Stimulated activated CD8-positive, alpha-beta memory T cell treated with anti-CD3 and anti-CD28 coated beads, Interleukin-2, amount 100 ng/mL, for 48 hours (primary cell): ENCODE measurements at places on chromosomes 2 and 18.

DNA sequence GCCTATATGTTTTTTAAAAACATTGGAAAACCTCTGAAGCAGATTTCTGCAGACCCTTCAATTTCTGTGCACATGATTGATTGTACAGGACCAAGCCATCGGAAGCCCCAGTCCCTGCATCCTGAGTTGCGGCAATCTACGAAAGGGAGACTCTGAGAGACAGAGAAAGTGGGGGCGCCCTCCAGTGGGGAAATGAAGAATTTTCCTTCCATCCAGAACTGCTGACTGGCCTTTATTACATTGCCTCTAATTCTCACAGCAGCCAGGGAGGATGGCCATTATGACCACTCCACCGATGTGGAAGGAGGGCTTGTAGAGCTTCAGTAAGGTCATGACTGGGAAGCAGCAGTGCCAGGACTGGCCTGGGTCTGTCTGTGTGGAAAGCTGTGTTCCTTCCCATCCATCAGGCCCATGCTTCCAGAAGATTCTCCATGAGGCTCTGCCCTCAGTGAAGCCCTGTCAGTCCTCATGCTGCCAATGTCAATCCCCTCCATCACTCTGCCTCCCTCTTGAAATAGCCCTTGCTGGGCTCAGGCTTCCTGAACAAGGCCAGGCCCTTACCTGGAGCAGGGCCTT, 20.0 kb upstream of the RESP18 start:
- DNase-seq, result peak; percentile 44

DNA sequence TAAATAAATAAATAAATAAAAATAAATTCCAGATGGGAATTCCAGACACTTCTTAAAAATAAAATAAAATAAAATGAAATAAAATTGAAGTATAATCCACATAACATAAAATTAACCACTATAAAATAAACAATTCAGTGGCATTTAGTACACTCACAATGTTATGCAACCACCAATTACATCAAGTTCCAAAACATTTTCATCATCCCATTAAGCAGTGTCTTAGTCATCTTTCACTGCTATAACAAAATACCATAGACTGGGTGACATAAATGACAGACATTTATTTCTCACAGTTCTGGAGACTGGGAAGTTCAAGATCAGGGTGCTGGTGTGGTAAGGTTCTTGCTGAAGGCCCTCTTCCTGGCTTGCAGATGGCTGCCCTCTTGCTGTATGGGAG, 22.6 kb upstream of the PROKR1 start:
- DNase-seq, result no peak

DNA sequence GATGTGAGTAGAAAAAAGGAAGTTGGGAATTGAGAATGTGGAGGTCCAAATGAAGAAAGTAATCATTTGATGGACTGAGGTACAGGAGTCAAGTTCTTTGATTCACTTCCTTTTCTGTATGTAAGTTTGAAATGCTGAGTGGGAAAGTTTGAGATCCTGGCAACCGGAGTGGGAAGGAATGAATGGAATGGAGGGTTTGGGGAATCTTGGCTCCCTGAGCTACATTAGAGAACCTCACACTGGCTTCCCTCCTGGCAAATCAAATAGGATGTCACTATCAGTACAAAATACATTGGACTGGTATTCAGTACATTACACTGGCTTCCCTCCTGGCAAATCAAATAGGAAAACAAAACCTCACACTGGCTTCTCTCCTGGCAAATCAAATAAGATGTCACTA, 9.8 kb upstream of the RNF138 start:
- no peak for DNase-seq

GRCh38 chr2:134128746-134129145, 125.1 kb upstream of the MGAT5 start:
- no peak for DNase-seq

DNA sequence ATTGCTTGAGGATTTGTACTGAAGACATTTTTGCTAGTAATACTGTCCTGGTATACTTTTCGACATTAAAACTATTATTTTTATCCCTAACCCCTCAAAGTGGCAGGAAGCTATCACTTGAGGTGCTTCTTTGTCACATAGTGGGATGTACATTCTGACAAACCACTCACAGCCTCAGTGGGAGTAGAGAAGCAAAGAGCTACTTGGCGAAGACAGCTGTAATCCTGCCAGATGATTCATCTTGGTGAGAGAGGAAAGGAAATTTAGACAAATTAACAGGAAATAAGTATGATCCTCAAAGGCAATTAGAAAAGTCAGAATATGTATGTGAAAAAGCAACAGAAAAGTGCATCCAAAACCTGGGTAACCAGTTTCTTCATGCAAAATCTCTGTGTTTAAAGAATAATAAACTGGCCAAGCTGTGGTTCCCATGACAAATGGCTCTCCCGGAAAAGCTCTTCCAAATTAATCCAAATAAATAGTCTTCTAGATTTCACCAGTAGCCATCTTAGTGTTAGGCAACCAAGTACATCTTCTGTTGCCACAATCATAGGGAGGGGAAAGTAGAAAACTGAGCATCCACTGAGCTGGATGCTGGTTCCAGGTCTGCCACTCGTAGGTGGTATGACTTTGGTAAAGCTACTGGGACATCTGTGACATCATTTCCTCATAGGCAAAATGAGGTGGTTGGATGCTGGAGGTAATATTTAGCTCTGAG, 308.0 kb upstream of the LYPD1 start:
- no peak for DNase-seq

DNA sequence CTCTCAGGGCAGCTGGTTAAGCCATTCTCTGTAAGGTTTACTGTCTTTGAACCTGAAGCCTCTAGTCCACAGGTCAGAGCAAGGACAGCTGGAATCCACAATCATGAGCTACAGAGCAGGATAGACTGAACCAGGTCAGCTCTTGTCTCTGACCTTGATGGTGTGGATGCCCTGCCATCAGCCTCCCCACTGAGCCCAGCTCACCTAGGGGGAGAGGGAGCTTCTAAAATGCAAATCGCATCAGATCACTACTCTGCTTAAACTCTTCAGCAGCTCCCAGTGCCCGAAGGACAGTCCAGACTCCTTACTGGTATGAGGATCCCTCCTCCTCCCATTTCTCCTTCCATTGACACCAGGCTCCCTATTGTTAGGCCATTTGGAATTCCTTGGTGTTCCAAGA, 255.3 kb upstream of the CCDC68 start:
- DNase-seq, result no peak

DNA sequence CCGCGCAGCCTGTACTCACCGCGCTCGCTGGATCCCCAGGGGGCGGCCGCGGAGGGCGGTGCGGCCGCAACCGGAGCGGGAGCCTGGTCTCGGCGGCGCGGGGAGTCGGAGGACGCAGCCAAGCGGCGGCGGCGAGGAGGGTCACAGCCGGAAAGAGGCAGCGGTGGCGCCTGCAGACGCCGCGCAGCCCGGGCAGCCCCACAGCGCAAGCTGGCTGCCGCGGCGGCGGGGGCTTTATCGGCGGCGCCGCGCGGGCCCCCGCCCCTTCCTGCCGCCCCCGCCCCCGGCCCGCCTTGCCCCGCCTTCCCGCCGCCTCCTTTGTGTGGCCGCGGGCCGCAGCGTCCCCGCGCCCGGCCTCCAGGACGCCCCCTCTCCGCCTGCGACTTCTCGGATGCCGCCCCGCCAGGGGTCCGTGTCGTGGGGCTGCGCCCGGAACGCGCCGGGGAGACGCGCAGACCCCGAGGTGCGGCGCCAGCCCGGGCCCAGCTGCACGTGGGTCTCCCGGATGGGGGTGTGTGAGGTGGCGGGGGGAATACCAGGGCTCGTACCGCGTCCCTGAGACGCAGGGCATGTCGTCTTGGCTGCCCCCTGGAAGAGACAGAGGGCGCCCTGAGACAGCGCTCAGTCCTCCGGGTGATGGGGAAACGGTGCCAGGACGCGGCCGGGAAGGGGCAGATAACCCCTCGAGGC, at the start of gene SERPINE2:
SERPINE2 (minus strand) TSS at position 207 of the 690 bp plus-strand sequence. CDS start 37,386 bp downstream, outside the sequence.
- peak; percentile 40 for DNase-seq

DNA sequence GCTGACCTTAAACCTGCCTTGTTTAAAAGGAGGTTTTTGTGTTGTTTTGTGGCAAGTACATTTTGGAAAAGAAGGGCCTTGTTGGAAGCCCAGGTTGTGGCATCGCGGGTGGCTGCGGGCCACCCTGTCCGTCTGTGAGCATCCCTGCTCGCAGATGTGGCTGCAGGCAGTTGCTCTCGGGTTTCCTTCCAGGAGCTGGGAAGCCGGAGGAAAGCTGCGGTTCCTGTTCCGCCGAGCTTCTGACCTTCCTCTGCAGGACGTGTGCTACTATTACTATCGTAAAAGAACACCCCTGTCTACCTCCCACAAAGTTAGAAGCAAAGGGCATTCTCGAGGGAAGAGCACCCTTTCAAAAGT, 766 bp downstream of the MFF start:
- no peak for DNase-seq

- DNase-seq, result no peak
Measured at GRCh38 chr2:4551691-4552474, 848.5 kb downstream of the DCDC2C start.

GRCh38 chr2:198322275-198322674, 517.9 kb downstream of the PLCL1 start:
- DNase-seq, result no peak

- no peak for DNase-seq
Measured at GRCh38 chr2:238425979-238426567, 654 bp upstream of the ASB1 start.

DNA sequence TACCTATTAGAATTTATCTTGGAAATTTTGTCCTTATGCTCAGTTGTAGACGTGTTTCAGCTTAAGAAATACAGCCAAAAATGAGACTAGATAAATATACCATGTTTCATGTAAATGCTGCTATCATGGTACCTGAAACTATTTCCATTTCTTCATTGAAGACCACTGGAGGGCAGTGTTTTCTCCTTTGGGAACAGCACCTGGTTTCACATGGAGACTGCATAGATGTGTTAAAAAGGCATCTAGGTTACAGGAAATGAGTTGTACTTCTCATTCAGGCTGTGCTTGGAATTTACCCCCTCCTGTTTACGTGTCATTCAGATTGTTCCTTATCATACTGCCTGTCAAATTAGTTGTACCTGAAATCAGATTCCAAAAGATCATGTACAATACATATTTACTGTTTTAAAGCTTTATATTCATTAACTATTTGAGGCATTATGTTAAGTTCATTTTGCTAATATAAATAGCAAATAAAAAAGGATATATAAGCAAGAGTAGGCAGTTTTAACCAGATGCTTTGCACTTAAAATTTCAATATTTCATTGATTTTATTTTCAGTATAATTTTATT, 57.3 kb upstream of the PSMD14 start:
- no peak for DNase-seq

DNA sequence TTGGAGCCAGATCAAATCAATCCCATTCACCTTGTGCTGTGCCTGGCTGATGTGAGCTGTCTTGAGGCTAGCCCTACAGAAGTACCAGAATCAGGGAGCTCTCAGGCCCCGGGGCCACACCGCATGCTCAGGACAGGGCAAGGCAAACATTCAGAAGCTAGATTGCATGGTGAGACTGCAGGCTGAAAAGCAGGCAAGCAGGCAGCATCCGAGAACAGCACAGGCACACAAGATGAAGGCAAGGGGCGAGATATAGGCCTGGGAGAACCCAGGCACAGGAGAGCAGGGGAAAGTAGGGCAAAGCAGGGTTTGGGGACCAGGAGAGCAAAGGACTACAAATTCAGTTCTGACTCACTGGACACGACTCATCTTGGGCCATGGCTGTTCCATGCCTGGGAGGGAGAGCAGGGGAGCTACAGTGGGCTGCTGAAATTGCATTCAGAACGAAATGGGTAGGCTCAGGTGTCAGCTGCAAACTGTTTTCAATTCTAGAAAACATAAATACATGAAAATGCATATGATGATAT, 59.6 kb downstream of the GALNT14 start:
- DNase-seq, result no peak

GRCh38 chr2:177272765-177273164, 8.2 kb upstream of the NFE2L2 start:
- DNase-seq, result no peak

DNA sequence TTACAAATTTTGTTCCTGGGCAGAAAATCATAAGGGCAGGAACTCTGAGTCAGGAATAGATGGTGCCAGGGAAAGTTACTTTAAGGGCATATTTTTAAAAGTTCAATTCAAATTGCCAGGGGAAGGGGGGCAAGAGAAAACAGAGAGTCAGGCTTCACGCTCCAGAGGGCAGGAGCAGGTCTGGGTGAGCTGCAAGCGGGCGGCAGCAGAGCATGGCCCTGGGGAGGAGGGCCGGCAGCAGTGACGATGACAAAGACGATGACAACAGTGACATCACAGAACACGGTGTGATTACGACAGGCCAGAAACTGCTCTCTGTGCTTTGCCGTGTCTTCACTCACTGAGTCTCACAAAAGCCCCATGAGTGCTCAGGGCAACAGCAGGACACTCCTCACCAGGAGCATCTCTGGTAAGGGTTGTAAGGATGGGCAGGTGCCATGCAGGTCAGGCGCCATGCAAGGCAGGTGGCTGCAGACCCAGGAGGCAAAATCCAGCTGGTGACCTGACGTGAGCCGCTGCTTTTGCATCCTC, 23.3 kb downstream of the CHST10 start:
- DNase-seq, result no peak

- no peak for DNase-seq
Measured at GRCh38 chr2:233455006-233455405, 100.7 kb downstream of the DGKD start.

- no peak for DNase-seq
Measured at GRCh38 chr2:9440058-9440727, 16.7 kb downstream of the CPSF3 start.

DNA sequence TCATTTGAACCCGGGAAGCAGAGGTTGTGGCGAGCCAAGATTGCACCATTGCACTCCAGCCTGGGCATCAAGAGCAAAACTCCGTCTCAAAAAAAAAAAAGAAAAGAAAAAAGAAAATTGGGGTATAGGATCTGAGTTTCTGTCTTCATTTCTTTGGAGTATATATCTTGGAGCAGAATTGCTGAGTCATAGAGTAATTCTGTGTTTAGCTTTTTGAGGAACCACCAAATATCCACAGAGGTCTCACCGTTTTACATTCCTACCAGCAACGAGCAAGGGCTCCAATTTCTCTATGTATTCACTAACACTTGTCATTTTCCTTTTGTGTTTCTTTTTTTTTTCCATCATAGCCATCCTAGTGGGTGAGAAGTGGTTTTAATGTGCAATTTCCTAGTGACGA, 87.6 kb upstream of the TEX51 start:
- DNase-seq, result no peak
